Adrenal gland (tissue), 19 donors: ENCODE measurements at places on chromosomes 6 and 20.

GRCh38 chr20:58149437-58150091 lies 78.9 kb downstream of the ANKRD60 start:
- DNase-seq, result no peak

- DNase-seq, result no peak
Measured at GRCh38 chr6:1664329-1664728, 54.6 kb downstream of the FOXC1 start.

GRCh38 chr6:53651205-53651763 lies 14.3 kb downstream of the KLHL31 start:
- DNase-seq, result peak; percentile 84

DNA sequence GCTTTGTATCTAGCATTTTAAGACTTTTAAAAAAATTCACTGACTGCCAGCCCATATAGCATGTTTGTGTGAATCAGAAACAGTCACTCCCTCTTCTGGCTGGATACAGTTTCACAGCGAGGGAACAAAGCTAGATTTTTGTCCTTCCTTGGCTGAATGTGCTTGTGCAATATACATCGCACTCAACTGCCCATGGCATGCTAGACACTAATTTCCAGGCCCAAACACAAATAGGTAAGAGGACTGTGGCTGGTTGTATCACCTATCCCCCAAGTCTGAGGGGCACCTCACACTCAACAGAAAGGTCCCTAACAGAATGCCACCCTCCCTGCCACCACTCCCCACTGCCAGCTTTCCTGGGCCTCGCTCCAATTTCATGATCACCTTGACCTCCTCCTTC lies 16.2 kb upstream of the BLCAP start:
- DNase-seq, result no peak

- DNase-seq, result no peak
Measured at GRCh38 chr6:1296542-1296941, 15.4 kb upstream of the FOXQ1 start.

DNA sequence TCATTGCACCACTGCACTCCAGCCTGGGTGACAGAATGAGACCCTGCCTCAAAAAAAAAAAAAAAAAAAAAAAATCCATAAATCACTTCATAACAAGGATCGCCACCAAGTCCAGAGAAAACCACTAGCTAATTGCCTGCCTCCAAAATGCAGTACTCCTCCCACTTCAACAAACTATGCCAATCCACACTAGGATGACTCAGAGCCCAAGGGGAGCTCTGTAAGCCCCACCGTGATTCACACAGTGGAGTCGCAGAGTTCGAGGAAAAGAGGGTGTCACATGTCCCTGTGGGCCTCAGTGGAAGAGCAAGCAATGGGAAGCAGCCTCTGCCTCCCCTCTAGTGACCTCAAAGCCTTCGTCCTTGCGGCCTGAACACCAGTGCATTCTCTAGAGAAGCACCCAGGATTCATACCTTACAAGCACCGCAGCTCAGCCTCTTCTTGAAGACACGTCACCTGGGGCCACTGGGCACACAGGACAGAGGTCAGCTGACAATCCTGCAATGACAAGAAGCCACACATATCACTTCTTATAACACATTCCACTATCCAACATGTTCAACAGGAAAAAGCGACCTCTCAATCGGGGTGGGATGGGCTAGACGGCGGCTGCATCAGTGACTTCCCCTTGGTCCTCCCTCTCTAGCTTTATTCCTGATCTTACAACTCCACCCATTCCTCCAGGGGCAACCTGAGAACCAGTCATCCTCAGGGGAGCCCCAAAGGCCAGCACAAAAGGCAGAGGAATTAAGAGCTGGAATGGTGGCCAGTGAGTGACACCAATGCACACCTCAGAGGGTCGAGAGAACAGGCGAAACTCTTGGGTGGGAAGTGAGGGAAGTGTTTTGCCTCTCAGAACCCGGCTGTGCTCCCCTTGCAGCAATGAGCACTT lies 8.9 kb downstream of the SNHG17 start:
- DNase-seq, result peak; percentile 60

DNA sequence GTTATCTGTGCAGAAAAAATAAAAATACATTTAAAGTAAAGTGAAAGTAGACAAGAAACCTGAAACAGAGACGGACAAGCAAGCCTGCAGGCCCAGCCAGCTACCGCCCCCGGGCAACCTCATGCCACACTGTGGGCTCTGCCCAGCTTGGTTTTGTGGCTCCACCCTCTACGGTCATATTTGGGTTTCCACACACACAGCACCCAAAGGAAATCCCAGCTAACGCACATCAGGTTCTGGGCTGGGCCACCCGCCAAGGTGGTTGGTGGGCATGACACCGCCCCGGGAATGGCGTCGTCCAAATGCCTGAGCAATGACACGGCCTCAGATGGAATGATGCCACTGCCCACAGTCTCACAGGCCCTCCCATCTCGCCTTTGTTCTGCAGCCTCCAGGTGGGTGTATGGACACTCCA lies 22.9 kb downstream of the FAM110A start:
- no peak for DNase-seq

- DNase-seq, result no peak
Measured at GRCh38 chr20:10718661-10719060, 44.9 kb upstream of the JAG1 start.

- DNase-seq, result no peak
Measured at GRCh38 chr20:35551503-35551902, 9.6 kb downstream of the ERGIC3 start.

DNA sequence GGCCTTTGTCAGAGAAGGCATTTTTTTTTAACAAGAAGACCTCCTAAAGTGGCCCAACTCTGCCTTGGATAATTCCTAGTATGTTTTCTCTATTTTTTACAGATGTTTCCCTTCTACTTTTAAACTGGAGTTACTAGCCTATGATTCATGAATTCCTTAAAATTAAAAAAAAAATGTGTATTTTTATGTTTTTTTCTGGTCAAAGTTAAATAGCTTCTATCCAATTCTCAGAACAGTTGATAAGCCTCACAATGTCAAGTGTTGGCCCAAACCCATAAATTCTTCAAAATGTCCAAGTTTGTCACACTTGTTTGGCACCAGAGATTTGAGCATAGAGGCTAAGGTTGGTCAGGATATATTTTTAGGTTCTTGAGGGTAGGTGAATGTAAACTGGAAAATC lies 64.0 kb downstream of the JAG1 start:
- no peak for DNase-seq

- no peak for DNase-seq
Measured at GRCh38 chr6:37311741-37312473, 41.9 kb upstream of the RNF8 start.

- no peak for DNase-seq
Measured at GRCh38 chr6:108132863-108133262, 33.0 kb upstream of the NR2E1 start.

- no peak for DNase-seq
Measured at GRCh38 chr20:60727425-60727824, 524.6 kb upstream of the CDH4 start.

DNA sequence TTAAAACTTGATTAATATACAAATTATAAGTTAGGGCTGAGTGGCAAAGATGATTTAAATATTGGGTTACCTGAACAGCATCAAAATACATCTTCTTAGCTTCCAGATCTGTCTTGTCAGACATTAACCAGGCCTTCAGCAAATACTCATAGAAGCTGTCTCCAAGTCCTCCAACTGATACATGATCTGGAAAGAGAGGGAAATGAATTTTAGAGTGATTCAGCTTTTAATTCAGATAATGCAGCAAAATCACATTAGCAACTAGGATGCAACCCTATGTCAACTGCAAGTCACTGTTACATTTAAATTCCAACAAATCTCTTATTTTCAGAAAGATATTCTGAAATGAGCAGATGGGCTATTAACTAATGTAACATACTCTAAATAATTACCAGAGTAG lies 115.2 kb upstream of the FAM184A start:
- DNase-seq, result no peak

GRCh38 chr6:113464960-113465359 lies 392.2 kb upstream of the MARCKS start:
- no peak for DNase-seq

DNA sequence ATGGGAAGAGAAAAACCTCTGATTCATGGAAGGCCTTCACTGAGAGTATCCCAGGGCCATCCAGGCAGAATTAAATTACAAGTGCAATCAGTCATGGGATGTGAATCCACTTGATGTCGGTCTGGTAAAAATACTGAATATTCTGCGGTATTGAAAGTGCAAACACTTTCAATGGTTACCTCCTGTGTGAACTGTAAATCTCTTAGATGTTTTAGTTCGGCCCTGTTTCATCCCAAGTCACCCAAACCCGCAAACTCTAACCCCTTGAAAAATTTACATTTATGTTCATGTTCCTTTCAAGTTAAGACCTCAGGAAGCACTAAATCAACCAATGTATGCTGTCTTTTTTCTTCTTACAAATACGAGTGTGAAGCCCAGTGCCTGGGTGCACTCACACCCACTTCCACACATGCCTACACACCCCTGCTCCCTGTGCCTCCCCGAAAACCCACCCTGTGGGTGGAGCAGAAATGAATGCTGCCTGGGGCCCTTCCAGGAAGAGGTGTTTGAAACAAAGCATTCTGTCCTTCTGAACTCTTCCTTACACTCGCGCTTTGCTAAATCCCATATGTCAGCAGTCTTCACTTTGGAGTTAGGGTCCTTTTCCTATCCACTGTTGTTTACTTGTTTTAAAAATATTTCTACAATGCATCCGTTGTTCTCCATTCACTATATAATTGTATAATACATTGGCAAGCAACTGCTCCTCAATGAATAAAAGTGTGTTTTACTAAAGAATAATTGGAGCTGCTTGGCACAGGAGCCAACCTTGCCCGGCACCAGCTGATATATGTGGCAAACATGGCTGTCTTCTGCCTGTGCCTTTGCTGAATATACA lies 62.7 kb downstream of the FYN start:
- no peak for DNase-seq

DNA sequence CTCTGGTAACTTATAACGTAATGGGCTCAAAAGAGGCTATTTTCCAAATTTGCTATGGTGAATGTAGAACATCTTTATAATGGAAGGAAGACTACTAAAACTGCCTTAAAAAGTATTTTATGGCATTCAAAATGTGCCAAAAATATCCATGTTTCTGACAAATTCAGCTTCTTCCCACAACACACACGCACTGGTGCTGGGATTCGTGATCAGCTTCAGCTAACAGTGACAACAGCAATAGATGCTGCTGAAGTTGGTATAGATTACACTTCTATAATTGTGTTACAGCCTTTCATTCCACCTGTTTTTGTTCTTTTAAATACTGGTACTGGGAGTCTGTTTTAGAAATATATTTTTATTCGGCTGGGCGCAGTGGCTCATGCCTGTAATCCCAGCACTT lies 19.0 kb downstream of the NUDT3 start:
- no peak for DNase-seq

DNA sequence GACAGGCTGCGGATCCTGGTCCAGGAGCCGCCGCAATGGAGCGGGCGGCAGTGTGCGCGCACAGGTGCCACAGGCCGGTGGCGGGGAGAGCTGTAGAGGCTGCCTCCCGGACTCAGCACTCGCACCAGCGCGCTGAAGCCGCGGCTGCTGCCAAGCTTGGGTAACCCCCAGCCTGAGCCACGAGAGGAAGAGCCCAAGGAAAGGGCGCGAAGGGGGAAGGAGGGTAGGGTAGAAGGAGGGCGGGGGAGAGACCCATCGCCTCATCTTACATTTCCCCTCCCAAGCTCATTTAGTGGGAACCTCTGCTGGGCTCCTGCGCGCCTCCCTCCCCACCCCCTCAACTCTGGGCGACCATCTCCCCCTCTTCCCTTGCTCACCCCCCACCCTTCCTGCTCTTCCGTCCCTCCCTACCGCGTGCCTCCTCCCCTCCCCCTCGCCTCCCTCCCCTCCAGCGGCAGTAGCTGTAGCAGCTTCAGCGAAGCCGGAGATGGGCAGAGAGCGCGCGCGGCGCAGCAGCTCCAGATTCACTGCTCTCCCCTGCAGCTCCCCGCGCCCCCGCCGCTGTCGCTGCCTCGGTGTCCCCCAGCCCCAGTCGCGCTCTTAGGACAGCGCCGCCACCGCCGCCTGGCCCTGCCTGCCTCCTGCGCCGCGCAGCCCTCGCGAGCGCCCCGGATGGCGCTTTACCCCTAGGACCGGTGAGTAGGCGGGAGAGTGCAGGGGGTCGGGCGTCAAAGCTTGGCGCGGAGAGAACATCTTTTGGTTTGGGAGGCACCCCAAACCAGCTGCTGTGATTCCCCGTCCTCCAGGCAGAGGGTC lies at the start of gene FUT9:
TSS of gene FUT9 (plus strand) at position 457 of the 816 bp plus-strand sequence. CDS start 187,182 bp downstream, outside the sequence.
- DNase-seq, result peak; percentile 19

- peak; percentile 81 for DNase-seq
Measured at GRCh38 chr6:25490018-25490801, 161.8 kb upstream of the SCGN start.

- DNase-seq, result no peak
Measured at GRCh38 chr6:50899306-50899870, 80.7 kb downstream of the TFAP2B start.

DNA sequence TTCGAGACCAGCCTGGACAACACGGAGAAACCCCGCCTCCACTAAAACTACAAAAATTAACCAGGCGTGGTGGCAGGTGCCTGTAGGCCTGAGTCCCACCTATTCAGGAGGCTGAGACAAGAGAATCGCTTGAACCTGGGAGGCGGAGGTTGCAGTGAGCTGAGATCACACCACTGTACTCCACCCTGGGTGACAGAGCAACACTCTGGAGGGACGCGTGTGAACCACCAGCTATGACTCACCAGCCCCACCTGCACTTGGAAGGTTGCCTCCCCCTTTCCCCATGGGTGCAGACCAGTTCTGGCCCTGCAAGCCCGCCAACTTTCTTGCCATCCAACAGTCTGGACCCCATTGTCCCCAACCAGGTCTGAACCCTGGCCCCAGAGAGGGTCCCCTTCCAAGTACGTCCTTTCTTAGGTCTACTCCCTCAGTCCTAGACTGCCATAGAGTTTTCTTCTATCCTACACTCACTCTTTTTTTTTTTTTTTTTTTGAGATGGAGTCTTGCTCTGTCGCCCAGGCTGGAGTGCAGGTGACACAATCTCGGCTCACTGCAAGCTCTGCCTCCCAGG lies 29.2 kb downstream of the ATP9A start:
- DNase-seq, result no peak

- DNase-seq, result no peak
Measured at GRCh38 chr20:36917943-36918342, 33.6 kb downstream of the SAMHD1 start.

- DNase-seq, result no peak
Measured at GRCh38 chr6:2697291-2697690, 53.4 kb downstream of the MYLK4 start.

DNA sequence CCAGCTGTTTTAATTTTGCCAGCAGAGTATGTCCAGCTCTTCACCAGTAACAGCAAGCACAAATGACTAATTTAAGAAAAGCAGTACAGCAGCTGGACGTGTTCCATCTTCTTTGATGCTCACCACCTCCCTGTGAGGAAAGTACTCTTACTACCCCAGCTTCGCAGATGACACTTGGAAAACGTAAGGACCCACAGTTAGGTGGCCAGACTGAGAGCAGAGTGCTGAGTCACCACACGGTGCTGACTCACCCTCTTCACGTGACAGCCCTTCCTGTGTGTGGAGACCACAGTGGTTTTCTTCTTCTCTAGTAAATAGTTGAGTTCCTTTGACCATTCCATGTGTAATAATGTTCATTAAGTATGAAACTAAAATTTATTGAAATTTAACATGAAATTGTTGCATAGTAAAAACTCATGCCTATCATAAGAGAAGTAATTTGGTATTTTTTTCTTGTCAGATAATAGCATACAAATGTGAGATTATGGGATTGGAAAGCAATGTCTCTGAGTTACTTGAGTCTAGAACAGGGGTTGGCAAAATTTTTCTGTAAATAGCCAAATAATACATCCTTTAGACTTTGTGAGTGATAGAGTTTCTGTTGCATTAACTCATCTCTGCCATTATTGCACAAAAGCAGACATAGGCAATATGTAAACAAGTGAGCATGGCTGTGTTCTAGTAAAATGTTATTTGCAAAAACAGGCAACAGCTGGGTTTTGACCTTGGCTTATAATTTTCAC lies 76.6 kb downstream of the SLX4IP start:
- peak; percentile 92 for DNase-seq
